ENCODE measurements at places on chromosomes 4 and X.

DNA sequence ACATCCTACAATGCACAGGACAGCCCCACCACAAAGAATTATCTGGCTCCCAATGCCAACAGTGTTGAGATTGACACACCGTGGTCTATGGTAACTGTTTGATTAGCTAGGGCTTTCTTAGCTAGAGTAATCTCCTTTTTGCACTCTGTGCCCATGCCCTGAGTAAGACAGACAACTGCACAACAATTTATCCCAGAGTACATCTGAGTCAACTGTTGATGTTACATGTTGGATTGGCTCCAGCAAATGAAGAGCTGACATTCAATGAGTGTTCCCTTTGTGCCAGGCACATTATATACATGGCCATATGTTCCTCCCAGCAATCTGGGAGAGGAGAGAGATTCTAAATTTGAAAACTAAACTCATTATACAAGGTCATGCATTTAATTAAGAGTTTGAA is 3.9 kb upstream of the FAM9C start:
- DNase-seq = no peak

GRCh38 chrX:65745427-65745826 is 78.0 kb downstream of the MSN start:
- no peak for DNase-seq

- DNase-seq = no peak
Measured at GRCh38 chr4:149896432-149896831, 80.8 kb upstream of the IQCM start.

GRCh38 chrX:129653971-129654651 is 645 bp downstream of the APLN start:
- DNase-seq = no peak

DNA sequence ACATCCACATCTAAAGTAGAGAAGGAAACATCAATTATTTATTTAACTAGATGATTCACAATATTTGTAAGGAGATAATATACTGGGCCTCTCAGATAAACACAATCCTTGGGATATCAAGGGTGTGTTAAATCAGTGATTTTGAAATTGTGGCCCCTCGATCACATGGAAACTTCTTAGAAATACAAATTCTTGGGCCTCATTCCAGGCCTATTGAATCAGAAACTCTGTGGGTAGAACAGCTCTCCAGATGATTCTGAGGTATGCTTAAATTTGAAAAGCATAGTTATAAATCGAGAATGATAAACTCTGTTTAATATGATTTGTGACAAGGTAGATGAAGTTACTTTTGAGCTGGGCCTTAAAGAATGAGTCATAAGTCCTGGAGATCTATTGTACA is 64.3 kb upstream of the GPR174 start:
- no peak for DNase-seq

DNA sequence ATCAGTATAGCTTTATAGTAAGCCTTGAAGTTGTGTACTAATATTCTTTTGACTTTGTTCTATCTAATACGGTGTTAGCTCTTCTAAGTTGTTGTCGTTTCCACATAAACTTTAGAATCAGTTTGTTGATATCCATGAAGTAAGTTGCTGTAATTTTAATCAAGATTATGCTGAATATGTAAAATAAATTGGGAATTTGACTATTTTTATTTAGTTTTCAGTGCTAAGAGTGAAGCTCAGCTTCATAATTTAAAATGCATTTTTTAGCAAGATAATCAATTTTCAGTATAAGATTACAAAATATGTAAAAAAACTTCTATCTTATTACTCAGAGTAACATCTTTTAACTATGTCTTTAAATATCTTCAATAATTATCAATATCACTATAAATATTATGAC is 1374.8 kb downstream of the PCDH7 start:
- no peak for DNase-seq

DNA sequence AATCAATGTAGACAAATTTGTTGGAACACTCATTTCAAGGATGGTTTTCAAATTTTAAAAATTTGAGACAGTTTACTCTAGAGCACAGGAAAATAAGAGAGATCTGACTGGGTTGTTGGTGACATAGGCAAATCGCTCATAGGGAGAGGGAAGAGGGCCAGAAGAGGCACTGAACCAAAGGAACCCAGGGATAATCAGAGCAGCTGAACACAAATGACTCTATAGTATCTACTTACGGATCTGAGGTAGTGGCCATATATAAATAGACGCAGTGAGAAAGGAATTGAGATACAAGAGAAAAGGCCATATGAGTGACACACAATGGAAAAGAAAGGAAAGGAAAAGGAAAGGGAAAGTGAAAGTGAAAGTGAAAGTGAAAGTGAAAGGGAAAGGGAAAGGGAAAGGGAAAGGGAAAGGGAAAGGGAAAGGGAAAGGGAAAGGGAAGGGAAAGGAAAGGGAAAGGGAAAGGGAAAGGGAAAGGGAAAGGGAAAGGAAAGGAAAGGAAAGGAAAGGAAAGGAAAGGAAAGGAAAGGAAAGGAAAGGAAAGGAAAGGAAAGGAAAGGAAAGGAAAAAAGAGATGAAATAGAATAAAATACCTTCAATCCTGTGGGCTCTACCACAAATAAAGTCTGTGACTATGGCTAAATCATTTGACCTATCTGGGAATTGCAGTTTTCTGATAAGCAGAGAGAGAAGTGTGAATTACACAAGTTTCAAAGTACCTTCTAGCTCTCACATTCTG is 759.2 kb downstream of the DMD start:
- DNase-seq = no peak

DNA sequence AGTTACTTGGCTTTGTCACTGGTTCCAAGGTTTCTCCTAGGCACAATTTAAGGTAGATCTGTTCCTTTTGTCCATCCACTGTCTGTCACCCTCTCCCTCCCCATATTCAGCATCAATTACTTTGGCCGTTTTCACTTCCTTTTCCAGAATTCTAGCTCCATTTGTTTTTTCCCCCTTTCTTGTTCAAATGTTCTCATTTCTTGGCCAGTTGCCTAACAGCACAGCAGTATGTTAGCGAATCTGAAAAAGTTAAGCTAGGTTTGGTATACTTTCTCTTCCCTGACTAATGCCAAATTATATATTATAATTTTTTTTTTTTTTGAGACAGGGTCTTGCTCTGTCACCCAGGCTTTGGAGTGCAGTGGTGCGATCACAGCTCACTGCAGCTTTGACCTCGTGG is 409.1 kb upstream of the TEX13C start:
- no peak for DNase-seq

- DNase-seq = no peak
Measured at GRCh38 chrX:118706681-118707080, 20.7 kb upstream of the IL13RA1 start.

DNA sequence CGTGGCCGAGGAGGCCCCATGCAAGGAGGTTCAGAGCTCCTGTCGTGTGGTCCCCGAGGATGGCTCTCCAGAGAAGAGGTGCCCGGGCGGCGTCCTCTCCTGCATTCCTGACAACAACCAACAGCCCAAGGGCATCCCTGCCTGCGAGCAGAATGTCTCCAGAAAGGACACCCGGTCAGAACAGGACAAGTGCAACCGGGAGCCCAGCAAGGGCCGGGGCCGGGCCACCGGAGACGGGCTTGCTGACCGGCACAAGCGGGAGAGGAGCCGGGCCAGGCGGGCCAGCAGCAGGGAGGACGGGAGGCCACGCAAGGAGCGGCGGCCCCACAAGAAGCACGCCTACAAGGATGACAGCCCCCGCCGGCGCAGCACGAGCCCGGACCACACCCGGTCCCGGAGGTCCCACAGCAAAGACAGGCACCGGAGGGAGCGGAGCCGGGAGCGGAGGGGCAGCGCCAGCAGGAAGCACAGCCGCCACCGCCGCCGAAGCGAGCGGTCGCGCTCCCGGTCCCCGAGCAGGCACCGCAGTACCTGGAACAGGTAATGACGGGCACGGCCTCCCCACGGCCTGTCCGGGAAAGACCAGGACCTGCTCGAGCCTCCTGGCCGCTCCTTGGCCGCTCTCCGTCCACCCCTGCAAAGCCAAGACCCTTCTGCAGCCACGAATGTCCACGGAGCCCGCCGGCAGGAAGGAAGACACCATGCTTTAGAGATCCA is 9.8 kb downstream of the AKAP17A start:
- DNase-seq = no peak

DNA sequence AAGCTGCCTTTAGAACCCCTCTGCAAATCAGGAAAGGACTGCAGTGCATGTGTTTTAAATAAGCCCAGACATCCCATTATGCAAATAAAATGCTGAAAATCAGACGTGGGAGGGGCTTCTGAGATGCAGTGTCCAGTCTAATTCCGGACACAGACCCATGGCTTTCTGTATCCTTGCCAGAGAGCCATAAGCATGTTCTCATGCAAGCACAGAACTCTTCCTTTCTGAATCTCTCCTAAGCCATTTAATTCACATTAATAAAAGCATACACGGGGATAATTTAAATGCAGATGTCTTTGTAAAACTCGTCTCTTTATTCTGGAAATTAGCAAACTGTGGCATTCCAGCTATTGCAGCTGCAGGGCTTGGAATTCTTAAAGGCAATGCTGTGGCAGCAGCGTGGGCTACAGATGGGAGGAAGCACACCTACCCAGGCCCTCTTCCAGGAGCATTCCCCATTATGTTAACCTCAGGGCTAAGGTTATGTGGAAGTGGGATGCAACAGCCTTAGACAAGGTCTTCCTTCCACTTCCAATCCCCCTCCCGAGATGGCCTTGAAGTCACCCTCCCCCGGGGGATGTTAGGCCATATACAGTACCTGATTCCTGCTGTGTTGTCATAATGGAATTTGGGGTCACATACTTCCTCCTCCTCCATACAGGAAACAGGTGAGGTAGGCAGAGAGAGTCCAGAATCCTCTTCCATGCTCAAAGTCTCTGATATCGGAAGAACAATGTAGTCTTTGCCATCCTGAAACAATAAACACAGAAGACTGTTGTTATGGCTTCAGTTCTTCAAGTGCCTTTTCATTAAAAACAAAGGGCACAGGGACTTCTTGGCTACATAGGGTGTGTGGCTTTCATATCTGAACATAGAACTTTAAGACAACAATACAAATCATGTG is 38.1 kb downstream of the KDR start:
- DNase-seq = no peak

- DNase-seq = peak; percentile 49
Measured at GRCh38 chrX:1481636-1482529, 29.2 kb upstream of the ASMTL start.

DNA sequence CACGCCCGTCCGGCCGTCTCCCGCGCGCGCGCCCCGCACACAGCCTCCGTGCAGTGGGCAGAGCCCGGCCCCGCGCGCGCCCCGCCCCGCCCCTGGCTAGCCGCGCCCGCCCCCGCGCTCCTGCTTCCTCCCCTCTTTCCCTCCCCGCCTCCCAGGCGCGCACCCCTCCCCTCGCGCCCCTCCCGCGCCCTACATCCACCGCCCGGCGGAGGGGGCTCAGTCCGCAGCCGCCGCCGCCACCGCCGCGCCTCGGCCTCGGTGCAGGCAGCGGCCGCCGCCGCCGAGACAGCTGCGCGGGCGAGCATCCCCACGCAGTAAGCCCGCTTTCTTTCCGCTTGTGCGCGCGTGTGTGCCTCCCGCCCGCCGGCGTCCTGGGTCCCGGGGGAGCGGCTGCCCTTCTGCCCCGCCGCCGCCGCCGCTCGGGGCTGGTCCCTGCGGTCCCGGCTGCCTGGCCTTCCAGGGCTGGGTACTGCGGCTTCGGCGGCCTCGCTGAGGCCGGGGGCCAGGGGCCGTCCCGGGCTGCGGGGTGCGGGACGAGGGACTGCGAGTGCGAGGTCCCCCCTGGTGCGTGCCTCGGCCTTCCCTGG is at the start of gene FHL1:
Gene FHL1 (plus strand): TSS at position 219 of the 587 bp plus-strand sequence.
- peak; percentile 48 for DNase-seq

DNA sequence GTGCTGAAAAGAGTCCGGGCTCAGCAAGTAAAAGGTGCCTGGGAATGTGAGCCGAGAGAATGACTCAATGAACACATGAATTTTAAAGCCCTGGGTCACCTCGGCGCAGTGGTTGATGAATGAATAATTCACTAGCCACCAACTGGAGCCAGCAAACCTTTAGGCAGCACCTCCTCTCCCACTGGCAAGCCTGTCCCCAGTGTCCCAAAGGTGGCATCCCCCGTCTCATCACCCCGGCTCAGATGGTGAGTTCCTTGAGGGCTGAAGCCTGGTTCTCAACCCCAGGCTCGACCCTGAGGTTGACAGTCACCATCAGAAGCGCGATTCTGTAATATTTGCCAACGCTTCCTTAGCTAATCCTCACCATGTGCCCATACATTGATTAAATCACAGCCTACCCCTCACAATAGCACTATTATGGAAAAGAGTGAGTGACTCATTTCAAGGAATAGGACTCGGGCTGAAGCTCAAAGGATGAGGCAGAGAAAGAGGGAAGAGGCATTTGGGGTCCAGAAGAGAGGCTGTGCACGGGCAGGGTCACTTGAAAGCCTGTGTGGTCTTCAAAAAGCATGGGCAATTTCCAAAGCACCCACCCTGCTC is 2.7 kb upstream of the CCNQ start:
- DNase-seq = no peak

- DNase-seq = no peak
Measured at GRCh38 chr4:26076896-26077295, 162.9 kb downstream of the SMIM20 start.

- no peak for DNase-seq
Measured at GRCh38 chr4:173171098-173171497, 2.5 kb downstream of the GALNT7 start.

- no peak for DNase-seq
Measured at GRCh38 chr4:20493761-20494353, 206.4 kb upstream of the PACRGL start.

DNA sequence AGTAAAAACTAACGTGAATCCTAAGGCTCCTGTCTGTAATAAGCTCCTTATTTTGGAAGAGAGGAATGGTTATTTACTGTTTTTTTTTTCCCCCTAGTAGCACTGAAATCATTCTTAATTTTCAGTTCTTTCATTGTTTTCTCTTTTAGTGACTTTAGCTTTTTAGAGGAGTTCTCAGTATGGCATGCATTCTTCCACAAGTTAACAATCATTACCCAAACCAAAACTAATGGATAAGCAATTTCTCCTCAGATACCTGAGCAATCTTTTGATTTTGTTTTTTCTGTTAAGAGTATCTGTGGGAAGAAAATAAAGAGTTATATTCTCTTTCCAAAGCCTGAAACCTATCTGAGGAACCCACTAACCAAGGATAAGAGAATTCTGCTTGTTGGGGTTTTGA is 16.7 kb upstream of the PPA2 start:
- DNase-seq = no peak

- no peak for DNase-seq
Measured at GRCh38 chrX:29940750-29941149, 274.6 kb upstream of the MAGEB2 start.

- DNase-seq = no peak
Measured at GRCh38 chr4:132982151-132982550, 166.9 kb upstream of the PCDH10 start.

DNA sequence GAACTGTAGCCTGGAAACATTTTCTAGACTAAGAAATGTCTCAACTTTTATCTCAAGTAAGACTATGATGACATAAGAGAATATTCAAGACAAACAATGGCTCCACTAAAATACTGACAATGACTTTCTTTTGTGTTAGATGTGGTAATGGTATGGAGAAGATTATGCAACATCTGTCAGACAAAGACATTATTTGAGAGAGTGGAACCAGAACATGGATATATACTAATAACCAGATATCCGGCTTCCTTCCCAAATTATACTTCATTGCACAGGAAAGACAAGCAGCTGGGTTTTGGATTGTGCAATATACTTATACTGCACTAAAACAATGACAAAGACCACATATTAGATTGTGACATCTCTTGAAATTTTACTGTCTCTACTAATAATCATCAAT is 290.8 kb upstream of the GIMD1 start:
- DNase-seq = no peak

- no peak for DNase-seq
Measured at GRCh38 chrX:149950681-149951080, 12.4 kb upstream of the EOLA2 start.

GRCh38 chr4:7557456-7557855 is 122.7 kb upstream of the PSAPL1 start:
- no peak for DNase-seq

Measured in stimulated activated CD4-positive, alpha-beta T cell treated with anti-CD3 and anti-CD28 coated beads, Interleukin-1b, Interleukin-23, amount 100 ng/mL, for 24 hours (primary cell).